ENCODE measurements at places on chromosomes 3 and 15.

DNA sequence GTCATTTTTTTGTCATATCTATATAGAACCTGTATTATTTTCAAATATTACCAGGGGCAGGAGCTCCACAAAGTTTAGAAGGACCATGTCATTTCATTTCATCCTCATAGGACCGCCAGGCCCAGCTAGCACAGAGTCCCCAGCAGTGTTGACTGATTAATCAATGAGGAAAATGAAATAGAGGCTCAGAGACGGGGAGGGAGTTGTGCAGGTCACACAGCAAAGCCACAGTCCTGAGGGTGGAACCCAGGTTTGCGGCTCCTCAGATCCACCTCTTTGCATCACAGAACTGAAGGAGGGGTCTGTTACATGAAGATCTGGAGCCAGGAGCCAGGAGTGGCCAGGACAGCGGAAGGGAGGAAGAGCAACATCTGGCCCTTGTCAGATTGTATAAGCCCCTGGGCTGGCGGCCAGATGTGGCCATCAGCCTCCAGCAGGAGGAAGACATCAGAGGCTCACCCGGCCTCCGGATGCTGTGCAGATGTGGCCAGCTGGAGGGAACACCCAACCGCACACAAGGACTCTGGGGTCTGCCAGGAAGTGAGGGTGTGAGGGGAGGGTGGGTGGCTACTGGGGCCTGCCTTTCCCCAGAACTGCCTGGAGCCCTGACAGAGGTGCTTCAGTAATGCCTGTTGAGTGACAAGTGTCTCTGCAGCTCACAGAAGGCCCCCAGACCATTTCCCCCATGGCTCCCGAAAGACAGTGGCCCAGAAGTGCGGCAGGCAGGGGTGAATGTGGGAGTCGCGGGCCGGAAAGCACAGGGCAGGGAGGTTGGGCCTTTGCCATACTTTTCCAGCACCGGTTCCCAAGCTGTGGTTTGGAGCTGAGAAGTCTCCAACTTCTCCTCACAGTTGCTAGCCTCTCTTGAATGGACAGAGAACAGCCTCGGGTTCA, 21.3 kb downstream of the EFCC1 start:
- DNase-seq = no peak

DNA sequence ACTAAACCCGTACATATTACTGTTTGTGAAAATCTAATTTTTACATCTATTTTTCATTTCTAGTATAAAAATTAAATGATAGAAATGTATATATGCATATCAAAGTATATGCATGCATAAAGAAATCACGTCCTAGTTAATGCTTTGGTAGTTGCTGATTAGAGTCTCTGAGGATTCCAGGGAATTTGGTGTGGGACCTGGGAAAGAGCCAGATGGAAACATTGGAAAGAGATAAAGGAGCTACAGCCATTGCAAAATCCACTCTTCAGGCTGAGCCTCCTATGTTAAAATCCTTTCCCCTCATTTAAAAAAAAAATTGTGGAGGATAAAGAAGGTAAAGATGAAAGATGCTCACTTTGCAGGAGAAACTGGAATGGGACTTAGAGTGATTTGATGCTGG, 134.1 kb downstream of the SRGAP3 start:
- DNase-seq = no peak

DNA sequence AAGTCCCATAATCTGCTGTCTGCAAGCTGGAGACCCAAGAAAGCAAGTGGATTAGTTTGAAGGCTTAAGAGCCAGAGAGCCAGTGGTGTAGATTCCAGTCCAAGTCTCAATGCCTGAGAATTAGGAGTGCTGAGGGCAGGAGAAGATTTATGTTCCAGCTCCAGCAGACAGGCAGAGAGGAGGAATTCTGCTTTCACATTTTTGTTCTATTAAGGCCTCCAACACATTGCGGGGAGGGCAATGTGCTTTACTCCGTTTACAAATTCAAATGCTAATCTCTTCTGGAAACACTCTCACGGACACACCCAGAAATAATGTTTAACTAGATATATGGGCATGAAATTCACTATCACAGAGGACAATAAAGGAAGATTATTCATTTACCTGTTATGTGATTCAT, 54.0 kb downstream of the DPH6 start:
- no peak for DNase-seq

GRCh38 chr3:57147071-57147470, 18.1 kb downstream of the IL17RD start:
- no peak for DNase-seq

DNA sequence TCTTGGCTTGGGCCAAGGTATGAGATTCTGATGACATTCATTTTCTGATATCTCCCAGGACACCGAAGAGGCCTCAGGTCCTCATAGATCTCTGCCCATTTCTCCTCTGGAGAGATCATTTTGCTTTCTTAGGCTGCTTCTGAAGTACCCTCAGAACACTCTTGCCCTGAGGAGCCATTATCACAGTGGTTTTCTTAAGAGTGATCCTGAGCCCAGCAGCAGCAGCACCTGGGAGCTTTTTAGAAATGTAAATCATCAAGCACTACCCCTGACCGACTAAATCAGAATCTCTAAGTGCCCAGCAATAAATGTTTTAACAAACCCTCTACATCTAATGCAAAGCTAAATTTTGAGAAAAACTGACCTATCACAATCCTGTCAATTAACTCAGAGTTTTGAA, 40.6 kb upstream of the SLC9A9 start:
- DNase-seq = no peak

DNA sequence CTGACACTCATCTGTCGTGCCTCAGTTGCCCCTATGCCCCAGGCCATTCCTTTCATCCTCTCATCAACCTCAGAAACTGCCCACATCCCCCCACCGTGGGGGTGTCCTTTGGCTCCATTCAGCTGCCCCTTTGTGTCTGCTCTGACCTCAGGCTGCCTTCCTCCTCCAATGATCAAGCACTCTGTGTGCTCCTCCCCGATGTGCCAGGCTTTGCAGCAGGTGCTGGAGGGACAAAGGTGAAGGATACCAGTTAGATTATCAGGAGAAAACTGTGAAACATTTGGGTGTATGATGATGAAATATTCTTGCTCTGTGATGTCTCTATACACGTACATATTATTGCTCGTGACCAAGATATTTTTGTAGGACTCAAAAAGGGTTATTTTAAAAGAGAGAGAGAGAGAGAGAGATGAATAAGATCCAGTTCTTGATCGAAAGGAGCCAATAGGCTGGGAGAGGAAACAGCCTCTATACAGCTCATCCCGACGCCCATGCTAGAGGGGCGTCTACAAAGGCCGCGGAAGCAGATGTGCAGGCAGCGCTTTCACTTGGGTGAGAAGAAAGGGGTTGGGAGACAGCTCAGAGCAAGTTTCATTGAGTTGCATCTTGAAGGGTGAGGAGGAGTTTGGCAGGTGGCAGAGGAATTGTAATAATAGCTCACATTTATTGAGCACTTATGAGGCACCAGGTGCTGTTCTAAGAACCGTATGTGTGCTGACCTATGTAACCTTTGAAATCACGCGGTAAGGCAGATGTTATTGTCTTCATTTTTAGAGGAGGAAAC, 28.3 kb upstream of the ADCY5 start:
- no peak for DNase-seq

- no peak for DNase-seq
These were observed 31.1 kb upstream of the BLOC1S6 start for GRCh38 chr15:45555934-45556608.

GRCh38 chr15:28085489-28086174, 13.5 kb downstream of the OCA2 start:
- no peak for DNase-seq

Measured in HT1080 (cell line).